ENCODE measurements at places on chromosomes 5 and 9.

DNA sequence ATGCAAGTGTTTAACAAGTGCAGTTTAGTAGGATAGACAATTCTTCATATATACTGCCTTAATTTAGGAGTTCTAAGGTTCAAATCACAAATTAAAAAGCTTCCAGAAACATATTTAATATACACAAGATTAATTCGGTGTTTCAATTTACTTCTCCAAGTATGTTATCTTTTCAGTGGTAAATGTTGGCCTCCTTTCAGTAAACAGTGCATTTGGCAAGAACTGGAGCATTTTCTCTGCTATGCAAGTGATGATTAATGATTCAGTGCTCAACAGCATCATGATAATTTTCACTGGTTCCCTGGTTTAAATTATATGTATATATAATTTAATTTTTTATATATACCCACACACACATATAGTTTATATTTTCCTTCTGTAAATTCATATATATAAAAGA is 541.7 kb downstream of the EFNA5 start:
- no peak for DNase-seq

- no peak for DNase-seq
These were observed 20.5 kb upstream of the OR2K2 start for GRCh38 chr9:111350556-111350955.

- DNase-seq, result no peak
These were observed 37.3 kb upstream of the EGFL7 start for GRCh38 chr9:136625101-136626065.

DNA sequence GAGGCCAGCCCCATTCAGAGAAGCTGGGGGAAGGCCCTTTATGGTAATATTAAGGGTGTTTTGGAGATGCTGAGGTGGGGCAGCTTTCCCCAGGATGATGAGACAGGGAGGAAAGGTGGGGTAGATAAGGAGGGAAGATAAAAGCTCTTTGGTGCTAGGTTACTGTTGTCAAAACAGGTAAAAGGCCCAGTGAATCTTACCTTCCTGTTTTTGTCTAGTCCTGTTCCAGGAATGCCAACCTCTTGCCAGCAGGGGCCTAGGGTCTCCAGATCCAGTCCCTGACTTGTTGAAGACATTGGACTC is 797 bp upstream of the CCL27 start:
- DNase-seq, result no peak

GRCh38 chr5:4188704-4189103 is 593.1 kb downstream of the IRX1 start:
- no peak for DNase-seq

DNA sequence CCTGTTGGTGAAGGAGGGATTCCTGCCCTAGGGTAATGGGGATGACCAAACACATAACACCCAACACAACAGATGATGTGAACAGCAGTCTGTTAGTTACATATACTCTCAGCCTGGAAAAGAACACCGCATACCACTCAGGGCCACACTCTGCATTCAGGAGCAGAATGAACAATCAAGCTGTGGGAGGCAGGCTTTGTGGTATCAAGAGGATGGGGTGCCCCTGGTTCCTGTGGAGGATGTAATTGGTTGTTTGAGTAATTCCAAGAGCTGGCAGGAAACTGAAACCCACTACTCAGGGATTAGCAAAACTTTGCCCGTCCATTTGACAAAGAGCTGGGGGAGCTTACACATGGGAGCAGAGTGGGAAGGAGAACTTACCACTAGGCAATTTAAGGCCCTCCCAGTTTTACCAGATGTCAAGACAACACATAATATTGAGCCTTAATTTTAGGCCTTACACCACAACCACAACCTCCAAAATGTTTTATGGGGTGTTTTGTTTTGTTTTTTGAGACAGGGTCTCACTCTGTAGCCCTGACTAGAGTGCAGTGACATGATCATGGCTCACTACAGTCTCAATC is 15.6 kb upstream of the PRKAA1 start:
- no peak for DNase-seq

GRCh38 chr5:92492908-92493307 is 1088.1 kb downstream of the NR2F1-AS1 start:
- no peak for DNase-seq

GRCh38 chr9:109456811-109457210 is 41.3 kb downstream of the PTPN3 start:
- DNase-seq, result no peak

DNA sequence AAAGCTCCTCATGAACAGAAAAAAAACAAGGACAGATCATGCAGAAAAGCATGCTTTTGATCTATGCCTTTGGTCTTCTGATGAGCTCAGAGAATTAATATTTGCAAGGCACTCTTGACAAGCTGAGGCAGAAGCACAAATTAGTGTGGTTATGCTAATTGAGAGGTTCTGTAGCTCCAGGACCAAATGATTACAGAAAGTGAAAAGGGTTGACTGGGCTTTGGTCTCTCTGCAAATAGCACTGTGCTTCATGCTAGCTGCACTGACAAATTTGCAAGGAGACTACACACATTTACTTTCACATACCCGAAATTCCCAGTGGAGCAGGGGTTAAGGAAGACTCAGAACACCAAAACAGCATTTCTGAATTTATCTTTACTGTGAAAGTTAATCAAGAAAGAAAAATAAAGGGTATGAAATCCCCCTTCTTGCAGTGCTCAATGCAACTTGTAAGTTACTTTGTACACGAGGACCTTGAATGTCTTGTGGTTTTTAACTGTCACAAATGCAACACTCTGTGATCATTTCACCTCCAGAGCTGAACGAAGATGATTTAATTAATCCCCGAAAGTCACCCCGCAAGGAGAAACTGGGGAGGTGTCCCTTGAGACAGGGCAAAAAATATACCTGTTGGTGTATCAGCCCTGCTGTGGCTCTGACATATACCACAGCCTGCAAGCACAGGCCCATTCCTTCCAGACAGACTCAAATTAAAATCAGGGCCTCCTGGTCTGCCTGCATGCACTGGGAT is 11.9 kb downstream of the RAPGEF1 start:
- DNase-seq, result no peak

DNA sequence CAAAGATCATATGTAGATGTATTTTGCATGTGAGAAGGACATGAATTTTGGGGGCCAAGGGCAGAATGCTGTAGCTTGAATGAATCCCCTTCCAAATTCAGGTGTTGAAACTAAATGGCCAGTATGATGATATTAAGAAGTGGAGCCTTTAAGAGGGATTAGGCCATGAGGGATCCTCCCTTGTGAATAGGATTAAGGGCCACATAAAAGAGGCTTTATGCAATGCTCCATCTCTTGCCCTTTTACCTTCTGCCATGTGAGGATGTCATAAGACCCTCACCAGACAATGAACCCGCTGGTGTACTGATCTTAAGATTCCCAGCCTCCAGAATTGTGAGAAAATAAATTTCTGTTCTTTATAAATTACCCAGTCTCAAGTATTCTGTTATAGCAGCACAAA is 206.1 kb downstream of the YTHDC2 start:
- no peak for DNase-seq

- DNase-seq, result peak; percentile 23
These were observed 5.0 kb downstream of the RELL2 start for GRCh38 chr5:141641634-141642267.

DNA sequence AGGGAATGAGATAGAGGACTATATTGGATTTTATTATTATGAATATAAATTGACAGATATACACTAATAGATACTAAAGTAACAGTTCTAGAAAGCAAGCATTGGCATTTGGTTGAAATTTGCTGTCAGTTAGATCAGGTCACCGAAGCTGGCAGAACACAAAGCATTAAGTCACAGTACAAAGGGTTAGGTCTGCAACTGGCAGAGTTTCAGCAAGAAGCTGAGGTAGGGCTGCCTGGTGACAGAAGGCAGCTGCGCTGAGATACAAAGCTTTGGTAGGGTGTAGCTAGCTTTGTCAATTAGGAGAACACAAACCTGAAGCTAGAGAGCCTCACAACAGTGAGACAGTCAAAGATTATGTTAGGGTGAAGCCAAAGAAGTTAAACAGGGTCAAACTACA is 6.3 kb upstream of the CSNK1G3 start:
- DNase-seq, result no peak

- no peak for DNase-seq
These were observed 199.8 kb downstream of the ZNF608 start for GRCh38 chr5:124546643-124547042.

- no peak for DNase-seq
These were observed 66.0 kb downstream of the ARHGEF37 start for GRCh38 chr5:149647334-149647733.

Data from activated CD4-positive, alpha-beta T cell treated with anti-CD3 and anti-CD28 coated beads for 24 hours (primary cell).